T follicular helper cell (primary cell): ENCODE measurements at places on chromosomes 13 and 19.

- DNase-seq = no peak
These were observed 329.3 kb downstream of the SUCLA2 start for GRCh38 chr13:47671776-47672175.

GRCh38 chr13:107734891-107735625 lies 480.3 kb downstream of the LIG4 start:
- DNase-seq = no peak

DNA sequence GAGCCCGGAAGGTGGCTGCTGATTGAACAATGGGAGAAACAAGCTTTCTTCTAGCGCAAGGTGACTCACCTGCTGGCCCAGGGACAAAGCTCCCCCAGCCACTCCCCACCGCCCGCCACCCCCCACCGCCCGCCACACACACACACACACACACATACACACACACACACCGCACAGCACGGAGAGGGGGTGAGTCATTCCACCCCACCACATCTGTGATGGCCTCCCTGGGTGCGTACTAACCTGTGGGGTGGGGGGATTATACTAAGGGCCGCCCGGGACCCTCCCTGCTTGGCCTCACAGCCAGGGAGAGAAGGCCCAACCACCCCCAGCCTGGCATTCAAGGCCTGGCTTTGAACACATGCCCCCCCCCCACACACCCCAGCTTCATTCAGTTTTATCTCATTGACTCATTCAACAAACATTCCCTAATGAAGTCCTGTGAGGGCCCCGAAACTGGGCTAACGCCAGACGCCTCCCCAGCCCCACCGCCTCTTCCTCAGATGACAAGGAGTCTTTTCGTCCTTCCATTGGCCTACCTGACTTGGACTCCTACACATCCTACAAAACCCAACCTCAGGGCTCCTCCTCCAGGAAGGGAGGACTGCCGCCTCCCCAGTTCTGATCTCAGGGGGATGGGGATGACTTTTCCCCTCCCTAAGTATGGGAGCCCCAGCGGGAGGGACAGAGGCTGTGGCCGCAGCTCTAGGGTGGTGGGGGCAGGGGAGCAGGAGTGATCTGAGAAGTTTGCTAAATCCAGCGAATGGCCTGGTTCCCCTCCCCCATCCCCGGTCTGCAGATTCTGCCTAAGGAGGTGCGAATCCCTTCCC lies 5.8 kb upstream of the ONECUT3 start:
- DNase-seq = no peak

GRCh38 chr13:23477101-23477500 lies 43.6 kb upstream of the SACS start:
- no peak for DNase-seq

- DNase-seq = no peak
These were observed 1.3 kb downstream of the PGLYRP1 start for GRCh38 chr19:46021531-46022041.

DNA sequence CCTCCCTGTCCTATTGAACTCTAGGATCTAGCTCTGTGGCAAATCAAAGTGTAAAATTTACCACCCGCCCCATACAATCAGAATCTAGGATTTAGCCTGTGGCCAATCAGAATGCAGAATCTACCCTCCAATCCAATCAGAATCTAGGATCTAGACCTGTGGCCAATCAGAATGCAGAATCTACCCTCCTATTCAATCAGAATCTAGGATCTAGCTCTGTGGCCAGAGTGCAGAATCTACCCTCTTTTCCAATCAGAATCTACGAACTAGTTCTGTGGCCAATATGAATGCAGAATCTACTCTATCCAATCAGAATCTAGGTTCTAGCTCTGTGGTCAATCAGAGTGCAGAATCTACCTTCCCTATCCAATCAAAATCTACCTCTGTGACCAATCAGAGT lies 25.8 kb downstream of the PRKD2 start:
- DNase-seq = no peak

GRCh38 chr13:34594507-34594906 lies 347.6 kb upstream of the NBEA start:
- no peak for DNase-seq

DNA sequence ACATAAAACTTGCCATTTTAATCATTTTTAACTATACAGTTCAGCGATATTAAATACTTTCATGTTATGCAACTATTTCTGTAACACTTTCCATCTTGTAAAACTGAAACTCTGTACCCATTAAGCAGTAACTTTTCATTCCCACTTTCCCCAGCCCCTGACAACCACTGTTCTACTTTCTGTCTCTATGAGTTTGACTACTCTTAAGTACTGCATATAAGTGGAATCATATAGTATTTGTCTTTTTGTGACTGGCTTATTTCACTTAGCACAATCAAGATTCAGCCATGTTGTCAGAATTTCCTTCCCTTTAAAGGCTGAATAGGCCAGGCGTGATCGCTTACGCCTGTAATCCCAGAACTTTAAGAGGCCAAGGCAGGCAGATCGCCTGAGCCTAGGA lies 56.2 kb downstream of the ARHGAP35 start:
- no peak for DNase-seq

GRCh38 chr19:39951686-39952085 lies 17.3 kb upstream of the FCGBP start:
- DNase-seq = no peak

GRCh38 chr13:79533781-79534400 lies 52.9 kb downstream of the NDFIP2 start:
- DNase-seq = no peak

DNA sequence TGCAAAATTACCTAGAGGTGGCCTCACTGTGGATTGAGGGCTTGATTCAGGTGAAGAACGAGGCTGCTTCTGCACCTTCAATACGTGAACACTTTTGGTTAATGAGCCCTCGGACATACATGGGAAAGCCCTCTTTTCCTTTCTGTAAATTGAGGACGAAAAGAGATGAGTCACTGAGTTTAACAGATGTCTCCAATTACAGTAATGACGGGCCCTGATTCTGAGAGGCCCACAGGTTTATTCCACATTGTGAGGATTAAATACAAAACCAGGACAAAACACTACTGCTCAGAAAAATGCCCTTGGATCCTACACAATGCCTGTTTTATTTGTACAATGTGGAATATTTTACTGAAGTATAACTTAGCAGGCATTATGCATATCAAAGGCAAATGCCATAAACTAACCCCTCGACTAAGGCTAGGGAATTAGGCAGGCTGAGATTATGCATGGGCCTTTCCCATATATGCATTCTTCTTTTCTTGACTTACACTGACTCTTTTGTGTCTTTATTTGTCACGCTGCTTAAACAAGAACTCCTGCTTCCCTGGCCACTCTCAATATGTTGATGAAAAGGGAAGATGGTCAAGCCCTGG lies 819.9 kb downstream of the OLFM4 start:
- no peak for DNase-seq

- no peak for DNase-seq
These were observed 7.0 kb upstream of the TLE6 start for GRCh38 chr19:2970201-2970835.

GRCh38 chr13:106873810-106874209 lies 305.9 kb upstream of the ARGLU1 start:
- no peak for DNase-seq

- no peak for DNase-seq
These were observed 350.6 kb downstream of the LIG4 start for GRCh38 chr13:107864543-107865317.

DNA sequence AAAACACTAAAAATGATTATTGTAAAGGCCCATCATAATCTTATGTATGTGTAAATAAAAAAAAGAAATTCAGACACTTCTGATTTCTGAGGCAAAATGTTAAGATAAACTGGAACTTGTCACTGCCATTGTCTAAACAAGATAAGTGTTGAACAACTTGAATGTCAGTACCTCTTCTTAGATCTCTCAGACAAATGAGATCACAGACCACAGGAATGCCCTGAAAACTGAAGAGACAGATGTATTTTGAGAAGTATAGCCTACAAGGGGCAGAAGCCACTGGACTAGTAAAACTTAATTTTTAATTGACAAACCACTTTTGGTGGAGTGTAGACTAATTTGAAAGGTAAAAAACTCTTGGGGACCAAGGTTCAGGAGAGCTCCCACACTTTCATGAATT lies 375.5 kb upstream of the SLITRK5 start:
- no peak for DNase-seq

DNA sequence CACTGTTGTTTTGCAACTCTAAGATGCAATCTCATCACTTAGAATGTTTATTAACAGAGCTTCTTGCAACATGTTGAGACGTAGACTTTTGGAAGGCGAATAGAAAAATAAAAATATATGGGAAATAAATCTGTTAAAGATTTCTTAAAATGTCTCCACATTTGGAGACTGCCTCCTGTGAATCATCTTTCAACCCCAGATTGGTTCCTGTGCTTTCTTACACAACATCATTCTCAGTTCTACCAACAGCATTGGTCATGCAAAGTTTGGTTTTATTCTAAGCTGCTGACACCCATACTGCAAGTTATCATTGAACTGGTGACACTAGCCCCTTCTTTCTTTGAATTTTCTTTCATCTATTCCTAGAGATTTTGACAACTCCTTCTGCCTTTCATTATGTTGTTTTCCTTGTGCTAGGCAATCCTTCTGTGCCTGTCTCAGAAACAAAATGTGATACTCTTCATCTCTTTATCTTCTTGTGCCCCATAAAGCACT lies 1.6 kb upstream of the IGFL3 start:
- DNase-seq = no peak

DNA sequence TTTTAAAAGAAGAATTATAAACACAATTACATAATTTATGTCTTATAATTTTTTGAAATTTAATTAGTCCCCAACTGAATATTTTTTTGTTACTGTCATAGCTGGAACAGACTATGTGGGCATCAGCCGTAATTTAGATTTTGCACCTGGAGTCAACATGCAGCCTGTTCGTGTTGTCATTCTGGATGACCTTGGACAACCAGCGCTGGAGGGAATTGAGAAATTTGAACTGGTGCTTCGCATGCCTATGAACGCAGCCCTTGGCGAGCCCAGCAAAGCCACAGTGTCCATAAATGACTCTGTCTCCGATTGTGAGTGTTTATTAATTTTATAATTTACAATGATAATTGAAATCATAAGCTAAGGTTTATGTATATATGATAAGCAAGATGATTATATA lies 142.3 kb downstream of the STOML3 start:
- no peak for DNase-seq

- no peak for DNase-seq
These were observed 124.9 kb downstream of the CRYL1 start for GRCh38 chr13:20400774-20401173.
